CD8-positive, alpha-beta memory T cell (primary cell): ENCODE measurements at places on chromosomes 6 and 20. TPM values are rescaled to one million over a fixed set of nuclear protein-coding genes. Genes with fewer than 3 reads are reported as not detected.

GRCh38 chr6:67952121-67952520 lies 683.0 kb upstream of the ADGRB3 start:
- H3K36me3 ChIP-seq = no peaks in the 10 kb centered on the region
- H3K27me3 ChIP-seq = no peaks in the 10 kb centered on the region
- no peak overlapping the region for H3K27ac ChIP-seq
- H3K4me1 ChIP-seq = no peaks in the 10 kb centered on the region

DNA sequence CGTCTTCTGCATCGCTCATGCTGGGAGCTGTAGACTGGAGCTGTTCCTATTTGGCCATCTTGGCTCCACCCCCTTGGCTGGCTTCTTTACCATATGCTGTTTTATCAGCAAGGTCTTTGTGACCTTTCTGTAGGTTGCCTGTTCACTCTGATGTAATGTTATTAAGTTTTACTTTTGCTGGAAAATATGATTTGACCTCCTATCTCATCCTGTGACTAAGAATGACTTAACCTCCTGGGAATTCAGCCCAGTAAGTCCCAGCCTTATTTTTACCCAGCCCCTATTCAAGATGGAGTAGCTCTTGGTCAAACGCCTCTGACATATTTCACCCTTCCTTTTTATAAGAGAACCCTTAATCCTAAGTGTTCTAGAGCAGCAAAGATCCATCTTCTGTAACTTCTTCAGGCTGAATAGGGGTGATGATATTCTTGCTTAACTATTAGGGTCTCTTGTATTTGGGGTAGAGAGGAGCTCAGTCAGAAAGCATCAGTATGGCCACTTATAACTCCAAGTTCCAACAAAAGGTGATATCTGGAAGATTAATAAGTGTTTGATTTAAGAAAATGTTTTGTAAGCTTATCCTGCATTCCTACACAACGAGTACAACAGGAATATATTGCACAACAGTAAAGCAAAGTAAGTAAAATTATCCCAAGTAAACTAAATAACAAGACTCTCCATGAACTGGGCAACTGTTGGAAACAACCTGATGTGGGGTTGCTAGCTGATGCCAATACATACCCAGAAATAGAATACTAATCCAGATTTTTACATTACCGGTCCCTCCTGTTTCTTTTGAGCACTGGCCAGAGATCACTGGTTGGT lies 23.1 kb upstream of the HMGN3 start:
- no peak for DNase-seq
- no peak overlapping the region for H3K4me3 ChIP-seq
- H3K27ac ChIP-seq = no peak overlapping the region
- H3K27me3 ChIP-seq = no peaks in the 10 kb centered on the region

DNA sequence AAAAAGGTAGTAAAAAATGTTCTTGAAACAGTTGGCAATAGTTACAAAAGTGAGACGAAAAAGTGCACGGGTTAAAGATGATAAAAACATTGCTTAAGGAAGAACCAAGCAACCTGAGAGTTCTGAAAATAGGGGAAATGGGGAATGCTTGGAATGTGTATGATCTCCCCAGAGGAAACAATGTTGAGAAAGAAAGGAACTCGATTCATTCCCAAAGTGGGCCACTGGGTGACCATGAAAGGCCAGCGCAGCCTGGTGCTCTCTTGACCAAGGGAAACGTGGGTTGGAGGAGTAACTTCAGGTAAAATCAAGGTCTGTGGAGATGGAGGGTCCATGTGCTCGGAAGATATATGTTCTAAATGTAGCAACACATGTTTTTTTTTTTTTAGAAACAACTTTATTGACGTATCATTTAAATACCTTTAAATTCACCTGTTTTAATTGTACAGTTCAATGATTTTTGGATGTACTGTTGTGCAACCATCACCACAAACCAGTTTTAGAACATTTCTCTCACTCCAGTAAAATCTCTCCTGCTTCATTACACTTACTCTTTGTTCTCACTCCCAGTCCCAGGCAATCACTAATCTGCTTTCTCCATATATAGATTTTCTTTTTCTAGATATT lies 34.5 kb upstream of the CEP85L start:
- H3K4me1 ChIP-seq = peaks cover 28% of the 10 kb centered on the region
- no peak overlapping the region for H3K27ac ChIP-seq
- no peaks in the 10 kb centered on the region for H3K36me3 ChIP-seq
- no peak for DNase-seq
- H3K27me3 ChIP-seq = no peaks in the 10 kb centered on the region

DNA sequence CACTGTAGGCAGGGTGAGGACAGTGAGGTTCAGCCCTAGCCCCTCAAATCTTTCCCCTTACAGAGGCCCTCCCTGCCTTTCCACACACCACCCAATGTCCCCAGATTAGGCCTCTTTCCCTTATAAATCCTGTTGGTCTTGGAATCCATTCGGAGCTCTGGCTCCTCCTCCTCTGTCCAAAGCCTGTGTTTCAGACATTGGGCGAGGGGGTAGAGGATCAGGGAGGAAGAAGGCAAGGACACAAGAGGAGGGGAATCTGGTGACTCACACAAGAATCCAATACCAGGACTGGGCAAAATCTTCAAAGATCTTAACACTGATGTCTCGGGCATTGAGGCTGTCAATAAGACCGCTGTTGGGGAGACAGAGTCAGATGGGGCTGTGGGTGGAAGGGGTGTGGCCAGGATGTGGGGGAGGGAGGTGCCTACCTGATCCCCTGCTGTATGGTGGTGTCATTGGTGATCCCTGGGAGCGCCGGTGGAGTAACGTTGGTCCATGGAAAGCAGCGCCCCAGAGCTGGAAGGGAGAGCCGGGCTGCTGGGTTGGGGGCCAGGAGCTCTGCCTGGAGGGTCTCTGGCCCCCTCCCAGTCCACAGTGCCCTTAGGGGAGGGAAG lies 7.6 kb downstream of the SLC44A4 start:
- H3K36me3 ChIP-seq = no peaks in the 10 kb centered on the region
- no peaks in the 10 kb centered on the region for H3K27me3 ChIP-seq
- H3K4me3 ChIP-seq = no peak overlapping the region
- no peak overlapping the region for H3K27ac ChIP-seq

GRCh38 chr6:143498428-143498827 lies 13.1 kb downstream of the FUCA2 start:
- H3K4me1 ChIP-seq = peaks cover 9% of the 10 kb centered on the region
- no peaks in the 10 kb centered on the region for H3K27me3 ChIP-seq
- H3K27ac ChIP-seq = no peak overlapping the region

GRCh38 chr6:11692451-11693376 lies 85.9 kb downstream of the ADTRP start:
- no peak for DNase-seq
- no peak overlapping the region for H3K4me3 ChIP-seq
- H3K27ac ChIP-seq = no peak overlapping the region
- no peaks in the 10 kb centered on the region for H3K4me1 ChIP-seq
- no peaks in the 10 kb centered on the region for H3K36me3 ChIP-seq

DNA sequence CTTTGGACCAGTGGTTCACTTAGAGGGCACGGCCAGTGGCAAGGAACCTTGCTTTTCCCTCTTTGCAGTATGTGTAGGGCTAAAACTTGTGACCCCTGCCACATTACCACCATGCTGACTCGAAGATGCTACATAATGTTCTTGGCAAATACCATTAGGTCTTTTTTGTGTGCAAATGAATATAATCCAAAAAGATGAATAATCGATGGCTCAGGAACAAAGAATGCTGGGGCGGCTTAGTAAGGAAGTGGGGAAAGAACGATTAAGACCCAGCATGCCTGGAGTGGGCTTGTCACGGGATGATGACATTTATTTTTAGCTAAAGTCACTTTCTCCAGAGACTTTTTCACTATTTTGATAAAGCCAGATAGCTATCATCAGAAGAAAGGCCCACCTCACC lies 23.1 kb downstream of the CMTR1 start:
- no peak for DNase-seq
- no peaks in the 10 kb centered on the region for H3K27me3 ChIP-seq
- no peaks in the 10 kb centered on the region for H3K4me1 ChIP-seq
- H3K4me3 ChIP-seq = no peak overlapping the region

DNA sequence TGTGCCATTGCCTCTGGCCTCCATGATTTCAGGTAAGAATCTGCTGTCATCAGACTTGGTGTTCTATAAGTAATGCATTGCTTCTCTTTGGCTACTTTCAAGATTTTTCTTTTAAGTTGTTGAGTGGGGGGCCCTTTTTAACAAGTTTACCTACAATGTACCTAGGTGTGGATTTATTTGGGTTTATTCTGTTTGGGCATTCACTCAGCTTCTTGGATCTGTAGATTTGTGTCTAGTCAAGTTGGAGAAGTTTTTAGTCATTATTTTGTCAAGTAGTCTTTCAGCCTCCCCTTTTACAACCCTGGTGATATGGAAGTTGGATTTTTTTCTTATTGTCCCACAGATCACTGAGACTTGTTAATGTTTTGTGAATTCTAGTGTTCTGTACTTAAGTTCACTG lies 14.1 kb downstream of the ENPP5 start:
- no peaks in the 10 kb centered on the region for H3K36me3 ChIP-seq
- no peak overlapping the region for H3K4me3 ChIP-seq
- no peaks in the 10 kb centered on the region for H3K4me1 ChIP-seq
- no peak for DNase-seq
- no peak overlapping the region for H3K27ac ChIP-seq

GRCh38 chr6:148179786-148180185 lies 162.9 kb upstream of the SASH1 start:
- no peaks in the 10 kb centered on the region for H3K4me1 ChIP-seq
- H3K27ac ChIP-seq = no peak overlapping the region
- H3K36me3 ChIP-seq = no peaks in the 10 kb centered on the region
- no peaks in the 10 kb centered on the region for H3K27me3 ChIP-seq

DNA sequence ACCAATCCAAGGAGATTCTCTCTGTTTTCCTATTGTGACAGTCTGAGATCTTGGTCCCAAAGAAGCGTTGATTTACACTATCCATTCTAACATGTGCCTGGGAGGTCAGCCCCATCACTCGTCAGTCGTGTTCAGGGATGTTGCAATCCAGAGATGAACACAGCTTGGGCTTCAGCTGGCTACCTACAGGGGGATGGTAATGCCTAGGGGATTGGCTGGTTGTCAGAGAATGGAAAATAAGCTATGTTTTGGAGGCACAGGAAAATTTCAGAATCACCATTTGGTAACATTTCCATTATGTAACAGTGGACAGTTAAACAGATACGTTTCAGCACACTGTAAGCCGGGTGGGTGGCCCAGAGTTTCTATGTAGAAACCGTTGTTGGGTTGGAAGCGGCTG lies 147.1 kb upstream of the RALGAPA2 start:
- no peaks in the 10 kb centered on the region for H3K36me3 ChIP-seq
- H3K4me1 ChIP-seq = no peaks in the 10 kb centered on the region
- H3K27ac ChIP-seq = no peak overlapping the region
- H3K4me3 ChIP-seq = no peak overlapping the region
- no peaks in the 10 kb centered on the region for H3K27me3 ChIP-seq

GRCh38 chr6:3683331-3683730 lies 68.2 kb downstream of the PXDC1 start:
- no peak overlapping the region for H3K4me3 ChIP-seq
- DNase-seq = no peak
- no peaks in the 10 kb centered on the region for H3K27me3 ChIP-seq
- no peaks in the 10 kb centered on the region for H3K36me3 ChIP-seq

DNA sequence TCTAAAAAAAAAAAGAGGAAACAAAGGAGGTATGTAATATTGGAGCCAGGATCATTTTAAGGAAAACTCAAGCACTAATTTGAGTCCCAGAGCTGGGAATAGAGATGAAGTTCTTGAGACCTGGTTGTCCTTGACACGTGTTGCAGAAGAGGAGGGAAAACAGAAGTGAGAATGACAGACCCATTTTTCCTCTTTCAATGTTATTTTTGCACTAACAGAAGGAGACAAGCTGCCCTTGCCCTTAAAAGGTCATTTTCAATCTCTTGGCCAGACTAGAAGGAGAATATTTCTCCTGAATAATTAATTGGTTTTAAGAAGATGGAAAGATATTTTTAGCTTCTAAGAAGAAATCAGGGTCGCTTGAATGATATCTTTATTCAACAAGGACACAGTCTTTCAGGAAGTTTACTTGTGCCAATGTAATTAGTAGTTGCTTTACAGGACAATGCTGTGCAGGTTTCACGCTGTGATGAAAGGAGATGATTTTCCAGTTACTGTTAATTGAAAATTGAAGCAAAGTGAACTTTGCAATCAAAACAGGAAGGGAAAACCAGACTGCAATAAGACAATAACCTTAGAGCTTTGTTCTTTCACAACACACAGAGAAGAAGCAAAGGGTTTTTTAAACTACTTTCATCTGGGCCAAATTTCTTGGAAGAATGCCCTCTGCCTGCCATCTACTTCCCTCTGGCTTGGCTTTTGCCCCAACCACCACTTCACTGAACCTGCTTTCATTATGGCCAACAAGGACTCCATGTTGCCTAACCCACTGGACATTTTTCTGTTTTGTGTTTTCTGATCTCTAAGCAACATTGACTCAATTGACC lies 107.8 kb upstream of the SHLD1 start:
- H3K27ac ChIP-seq = no peak overlapping the region
- no peak overlapping the region for H3K4me3 ChIP-seq
- H3K27me3 ChIP-seq = no peaks in the 10 kb centered on the region
- no peak for DNase-seq

GRCh38 chr6:4351520-4352321 lies 216.3 kb upstream of the ECI2 start:
- H3K36me3 ChIP-seq = no peaks in the 10 kb centered on the region
- no peaks in the 10 kb centered on the region for H3K4me1 ChIP-seq
- H3K4me3 ChIP-seq = no peak overlapping the region
- H3K27me3 ChIP-seq = no peaks in the 10 kb centered on the region

GRCh38 chr6:160238761-160239751 lies 19.6 kb downstream of the SLC22A2 start:
- H3K36me3 ChIP-seq = no peaks in the 10 kb centered on the region
- H3K4me3 ChIP-seq = no peak overlapping the region
- H3K27ac ChIP-seq = no peak overlapping the region

DNA sequence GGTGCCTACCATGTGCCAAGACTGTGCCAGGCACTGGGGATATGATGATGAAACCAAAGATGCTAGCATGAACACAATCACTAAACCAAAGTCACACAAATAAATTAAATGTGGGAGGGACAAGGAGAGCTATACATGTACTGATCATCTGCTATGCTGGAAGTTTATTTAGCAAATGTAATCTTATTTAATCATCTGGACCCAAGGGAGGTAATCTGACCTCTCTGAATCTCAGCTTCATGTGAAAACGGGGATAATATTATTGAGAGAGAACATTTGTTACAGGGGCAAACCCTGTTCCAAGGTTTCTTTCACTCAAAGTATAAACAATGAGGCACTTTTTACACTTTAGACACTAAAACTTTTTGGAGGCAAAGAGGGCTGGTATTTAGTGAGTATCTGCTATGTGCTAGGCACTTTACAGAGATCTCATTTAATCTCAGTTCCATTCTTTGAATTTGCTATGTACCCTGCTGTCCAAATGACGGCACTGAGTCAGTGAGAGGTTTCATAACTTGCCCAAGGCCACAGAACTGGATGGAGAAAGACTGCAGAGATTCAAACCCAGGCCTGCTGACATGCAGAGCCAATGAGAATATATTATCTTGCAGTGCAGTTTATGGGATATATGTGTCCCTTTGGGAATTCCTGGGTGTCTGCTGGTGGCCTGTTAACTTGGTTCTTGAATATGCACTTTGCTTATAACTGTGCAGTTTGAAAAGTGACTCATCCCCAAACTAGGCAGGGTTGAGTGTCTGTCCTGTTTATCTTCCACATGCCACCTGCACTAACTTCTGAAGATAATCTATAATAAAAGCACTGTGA lies 3.3 kb upstream of the ASXL1 start:
- no peak overlapping the region for H3K27ac ChIP-seq
- H3K27me3 ChIP-seq = no peaks in the 10 kb centered on the region
- no peak for DNase-seq

Gene ZSCAN23
- 0.63 TPM for total RNA-seq

Gene SEL1L2
- not detected for total RNA-seq

Gene COL9A3
- not detected for total RNA-seq

Gene DNAH8
- total RNA-seq = 0.11 TPM

Gene MRPL2
- total RNA-seq = 89.6 TPM

Gene RAB44
- total RNA-seq = not detected

Gene MCM8
- 31.9 TPM for total RNA-seq

Gene UBD
- total RNA-seq = 2.6 TPM
